Right renal cortex interstitium (tissue), 3 donors: ENCODE measurements at places on chromosomes 6 and 20.

DNA sequence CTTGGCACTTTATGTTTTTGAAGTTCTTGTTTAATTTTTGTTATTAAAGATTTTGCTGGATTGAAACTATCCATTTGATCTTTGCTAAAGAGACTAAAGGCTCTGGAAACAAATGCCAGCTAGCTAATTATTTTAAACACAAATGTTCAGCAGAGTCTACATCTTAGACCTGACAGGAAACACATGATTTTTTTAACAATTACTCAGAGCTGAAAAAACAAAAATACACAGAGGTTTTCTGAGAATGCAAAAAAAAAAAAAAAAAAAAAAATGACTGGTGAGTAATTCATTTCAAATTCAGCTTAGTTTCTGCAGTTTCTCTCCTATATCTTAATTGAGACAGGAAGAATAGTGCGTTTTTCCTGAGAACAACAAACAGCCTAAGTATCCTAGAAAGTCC, 448.0 kb downstream of the TENT5A start:
- no peak for DNase-seq

GRCh38 chr6:8589941-8590729, 154.8 kb upstream of the SLC35B3 start:
- peak; percentile 15 for DNase-seq

DNA sequence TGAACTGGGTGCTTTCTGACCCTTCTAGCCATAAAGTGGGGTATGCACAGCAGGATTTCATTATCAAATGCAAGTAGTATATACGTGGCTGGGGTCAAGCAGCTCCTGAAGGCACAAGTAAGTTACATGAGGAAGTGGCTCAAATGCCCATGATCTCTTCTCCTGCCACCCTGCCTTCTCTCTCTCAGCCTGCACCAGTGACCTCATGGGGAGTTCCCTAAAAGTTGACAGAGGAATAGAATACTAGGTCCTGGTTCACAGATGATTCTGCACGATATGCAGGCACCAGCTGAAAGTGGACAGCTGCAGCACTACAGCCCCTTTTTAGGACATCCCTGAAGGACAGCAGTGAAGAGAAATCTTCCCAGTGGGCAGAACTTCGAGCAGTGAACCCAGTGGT, 282.0 kb downstream of the BCKDHB start:
- DNase-seq = no peak

GRCh38 chr20:31712564-31713311, 9.9 kb downstream of the BCL2L1 start:
- no peak for DNase-seq

DNA sequence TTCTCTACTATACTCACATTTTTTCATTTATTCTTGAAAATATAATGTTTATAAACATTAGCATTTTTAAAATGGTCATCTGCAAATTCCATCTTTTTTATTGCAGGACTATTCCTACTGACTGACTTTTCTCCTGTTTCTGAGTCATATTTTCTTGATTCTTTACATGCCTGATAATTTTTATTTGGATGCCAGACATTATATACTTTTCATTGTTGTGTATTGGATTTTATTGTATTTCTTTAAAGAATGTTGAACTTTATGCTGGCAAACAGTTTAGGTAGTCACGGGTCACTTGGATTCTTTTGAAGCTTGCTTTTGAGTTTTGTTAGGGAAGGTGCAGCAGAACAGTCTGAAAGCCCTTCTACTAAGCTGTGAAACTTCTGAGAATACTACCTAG, 403.2 kb downstream of the ARHGAP18 start:
- no peak for DNase-seq

GRCh38 chr6:53536561-53536960, 8.3 kb downstream of the GCLC start:
- DNase-seq = no peak

- no peak for DNase-seq
Measured at GRCh38 chr6:2388554-2389324, 143.3 kb upstream of the GMDS start.

- no peak for DNase-seq
Measured at GRCh38 chr6:157645201-157645795, 177.7 kb upstream of the SNX9 start.

DNA sequence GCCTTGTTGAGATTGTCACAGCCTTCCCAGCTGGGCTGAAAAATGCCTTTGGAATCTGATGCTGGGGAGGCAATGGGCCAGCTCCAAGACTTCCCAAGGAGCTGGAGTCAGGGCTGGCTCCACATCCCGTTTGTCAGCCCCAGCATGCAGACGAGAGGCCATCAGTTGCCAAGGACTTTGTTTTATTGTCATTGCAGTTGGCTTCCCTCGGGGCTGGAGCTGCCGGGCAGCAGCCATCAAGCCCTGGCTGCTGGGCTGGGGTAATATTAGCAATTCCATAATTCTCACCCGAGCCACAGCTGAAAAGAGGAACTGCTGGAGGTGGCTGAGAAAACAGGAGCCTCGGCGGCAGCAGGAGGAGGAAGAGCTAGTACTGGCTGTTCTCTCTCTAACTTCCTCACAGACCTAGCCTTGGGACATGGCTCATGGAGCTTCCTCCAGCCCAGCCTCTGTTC, 182.5 kb downstream of the CDC5L start:
- DNase-seq = no peak

DNA sequence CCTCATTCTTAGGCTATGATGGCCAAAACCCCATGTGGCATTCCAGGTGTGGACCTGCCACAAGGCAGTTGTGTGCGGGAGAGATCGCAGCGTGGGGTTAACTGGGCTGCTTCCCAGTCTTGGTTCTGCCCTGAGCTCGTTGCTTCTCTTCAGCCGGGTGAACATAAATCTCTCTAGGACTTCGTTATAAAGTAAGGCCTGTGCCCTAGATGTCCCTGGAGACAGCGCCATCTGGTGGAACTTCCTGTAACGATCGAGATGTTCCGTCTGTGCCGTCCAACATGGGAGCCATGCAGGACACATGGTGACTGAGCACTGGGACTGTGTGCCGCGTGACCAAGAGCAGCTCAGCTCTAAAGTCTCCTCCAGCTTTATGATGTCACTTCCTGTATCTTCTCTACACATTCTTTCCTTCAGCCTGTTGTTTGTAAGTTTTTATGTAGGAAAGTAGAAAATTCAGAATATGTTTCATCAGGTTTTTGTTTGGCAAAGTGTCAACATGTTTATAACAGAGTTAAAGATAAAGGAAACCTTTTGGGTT, 26.8 kb upstream of the RPP40 start:
- peak; percentile 76 for DNase-seq

DNA sequence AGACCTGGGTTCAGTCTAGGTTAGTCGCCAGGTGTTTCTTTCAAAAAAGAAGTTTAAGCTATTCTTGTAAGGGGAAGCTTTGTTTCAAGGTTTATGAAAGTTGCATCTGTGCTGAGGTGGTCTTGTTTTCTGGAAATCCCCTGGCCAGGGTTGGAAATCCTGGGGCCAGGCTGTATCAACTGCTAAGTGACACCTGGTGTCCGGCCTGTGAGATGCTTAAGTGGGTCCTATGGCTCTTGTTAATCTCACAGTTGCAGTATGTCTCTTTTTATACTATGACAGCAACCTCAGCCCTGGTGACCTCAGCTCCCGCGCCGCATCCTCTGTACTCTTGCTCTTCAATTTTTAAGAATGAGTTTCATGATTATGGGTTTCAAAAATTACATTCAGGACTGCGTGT, 72.0 kb downstream of the CHMP4B start:
- DNase-seq = no peak

GRCh38 chr6:87700397-87701343, 1.4 kb downstream of the AKIRIN2 start:
- peak; percentile 47 for DNase-seq

GRCh38 chr20:59777814-59778575, 155.4 kb downstream of the SYCP2 start:
- no peak for DNase-seq

DNA sequence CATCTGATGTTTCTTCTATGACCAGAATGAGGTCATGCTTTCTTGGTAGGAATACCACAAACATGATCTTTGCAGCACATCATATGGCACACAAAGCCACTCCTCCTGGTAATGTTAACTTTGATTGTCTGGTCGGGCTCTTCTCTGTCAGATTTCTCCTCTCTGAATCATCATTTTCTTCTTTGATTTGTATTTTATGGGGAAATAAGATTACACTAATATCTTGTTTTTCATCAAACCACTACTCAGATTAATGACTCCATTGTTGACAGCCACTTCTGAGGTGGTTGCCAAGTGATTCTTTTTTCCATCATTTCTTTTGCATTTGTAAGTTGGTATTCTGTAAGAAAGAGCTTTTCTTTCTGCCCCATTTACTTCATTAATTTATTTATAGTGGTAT, 29.5 kb downstream of the TRMT11 start:
- DNase-seq = no peak

DNA sequence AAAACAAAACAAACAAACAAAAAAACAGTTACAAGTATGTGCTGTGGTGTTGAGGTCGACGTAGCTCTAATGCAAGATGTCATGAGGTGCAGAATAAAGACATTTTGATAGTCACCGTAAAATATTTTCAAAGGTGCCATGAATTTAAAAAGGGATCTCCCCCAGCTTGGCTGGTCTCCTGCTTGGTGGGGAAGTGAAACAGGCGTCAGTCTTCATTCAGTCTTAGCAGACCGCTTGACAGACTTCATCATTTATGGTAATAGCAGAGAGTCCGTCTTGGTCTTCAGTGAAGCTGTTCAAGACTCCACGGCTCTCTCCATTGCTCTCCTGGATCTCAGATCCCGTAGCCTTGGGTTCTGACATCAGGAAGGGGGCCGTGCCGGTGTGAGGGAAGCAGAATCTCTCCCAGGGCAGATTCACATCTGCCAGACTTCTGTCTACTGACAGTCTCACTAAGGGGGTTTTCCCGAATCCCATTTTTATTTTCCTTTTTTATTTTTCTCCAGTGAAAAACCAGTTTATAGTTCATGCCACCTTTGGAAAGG, 1.6 kb downstream of the SLC24A3 start:
- DNase-seq = no peak

DNA sequence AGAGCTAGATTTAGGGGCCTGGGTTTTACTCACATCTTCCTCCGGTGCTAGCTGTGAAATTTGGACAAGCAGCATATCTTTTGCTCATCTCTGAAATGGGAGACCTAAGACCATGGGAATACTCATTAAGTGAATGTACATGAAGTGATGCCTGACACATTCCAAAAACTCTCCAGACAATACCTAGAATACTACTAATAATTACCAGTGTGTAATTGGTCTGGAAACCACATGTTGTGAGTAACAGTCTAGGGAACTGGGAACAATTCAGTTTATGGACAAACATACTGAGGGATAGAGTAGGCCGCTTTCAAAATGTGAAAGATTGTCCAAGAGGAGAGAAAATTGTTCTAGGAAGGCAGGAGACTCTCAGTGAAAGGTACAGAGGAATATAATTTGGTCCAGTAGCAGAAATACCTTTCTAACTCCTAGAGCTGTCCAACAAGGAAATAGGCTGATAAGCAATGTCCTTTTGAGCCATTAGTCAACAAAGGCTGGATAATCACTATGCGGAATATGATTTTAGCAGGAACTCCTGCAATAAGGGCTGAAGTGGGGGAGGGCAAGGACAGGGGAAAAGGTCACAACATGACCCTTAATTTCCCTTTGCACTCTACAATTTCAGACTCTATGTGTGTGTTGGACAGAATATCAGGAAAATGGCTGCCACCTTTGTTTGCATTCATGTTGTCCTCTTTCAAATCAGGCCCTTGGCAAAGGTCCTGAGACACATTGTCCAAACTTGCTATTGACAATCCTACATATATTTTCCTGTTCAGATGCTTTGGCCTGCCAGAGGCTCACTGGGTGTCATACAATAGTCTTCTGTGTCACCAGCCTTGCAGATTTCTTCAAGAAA, 315.4 kb downstream of the PLCB1 start:
- no peak for DNase-seq

GRCh38 chr6:23655525-23655924, 470.5 kb upstream of the NRSN1 start:
- no peak for DNase-seq

DNA sequence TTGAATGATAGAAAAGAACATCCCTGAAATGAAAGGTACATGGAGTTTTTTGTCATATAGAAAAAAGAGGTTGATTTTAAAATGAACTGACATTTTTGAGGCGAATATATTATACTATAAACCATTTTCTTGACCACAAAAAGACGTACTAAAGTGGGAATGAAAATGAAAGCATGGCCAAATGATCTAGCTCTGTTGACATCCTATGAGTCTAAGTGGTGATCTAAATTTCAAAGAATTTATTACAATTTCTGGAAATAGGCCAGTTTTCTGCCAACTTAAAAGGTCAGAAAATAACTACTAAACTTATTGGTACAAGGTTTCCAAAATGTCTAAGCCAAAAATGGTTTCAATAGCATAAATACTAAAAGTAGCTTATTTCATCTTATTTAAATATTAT, 536.8 kb downstream of the EYS start:
- DNase-seq = no peak

- DNase-seq = no peak
Measured at GRCh38 chr20:1296922-1297321, 30.8 kb downstream of the SNPH start.

GRCh38 chr20:48421547-48421946, 406.3 kb downstream of the PREX1 start:
- no peak for DNase-seq

DNA sequence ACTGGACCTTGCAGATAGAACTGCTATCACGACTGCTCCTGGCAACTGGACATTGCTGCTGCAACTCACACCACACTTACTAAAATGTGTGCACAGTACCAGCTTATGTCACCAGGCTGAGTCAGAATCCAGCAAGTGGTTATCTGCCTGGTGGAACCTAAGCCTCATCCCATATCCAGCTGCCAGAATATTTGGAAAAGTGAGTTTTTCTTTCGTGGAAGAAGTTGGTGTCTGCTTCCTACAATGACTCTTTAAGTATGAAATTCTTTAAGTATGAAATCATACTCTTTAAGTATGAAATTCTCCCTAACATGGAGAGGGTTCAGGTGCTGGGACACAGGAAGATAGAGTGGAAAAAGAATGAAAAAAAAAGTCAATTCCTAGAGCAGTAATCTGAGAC, 16.4 kb upstream of the POLR1H start:
- no peak for DNase-seq
